MG63 (cell line): ENCODE measurements at places on chromosomes 12 and 14. TPM values are rescaled to one million over a fixed set of nuclear protein-coding genes. Genes with fewer than 3 reads are reported as not detected.

TAMALIN gene
- total RNA-seq: 1.4 and 2.0 TPM in 2 replicates

SYNJ2BP gene
- total RNA-seq: 8.9 and 9.3 TPM in 2 replicates

DNA sequence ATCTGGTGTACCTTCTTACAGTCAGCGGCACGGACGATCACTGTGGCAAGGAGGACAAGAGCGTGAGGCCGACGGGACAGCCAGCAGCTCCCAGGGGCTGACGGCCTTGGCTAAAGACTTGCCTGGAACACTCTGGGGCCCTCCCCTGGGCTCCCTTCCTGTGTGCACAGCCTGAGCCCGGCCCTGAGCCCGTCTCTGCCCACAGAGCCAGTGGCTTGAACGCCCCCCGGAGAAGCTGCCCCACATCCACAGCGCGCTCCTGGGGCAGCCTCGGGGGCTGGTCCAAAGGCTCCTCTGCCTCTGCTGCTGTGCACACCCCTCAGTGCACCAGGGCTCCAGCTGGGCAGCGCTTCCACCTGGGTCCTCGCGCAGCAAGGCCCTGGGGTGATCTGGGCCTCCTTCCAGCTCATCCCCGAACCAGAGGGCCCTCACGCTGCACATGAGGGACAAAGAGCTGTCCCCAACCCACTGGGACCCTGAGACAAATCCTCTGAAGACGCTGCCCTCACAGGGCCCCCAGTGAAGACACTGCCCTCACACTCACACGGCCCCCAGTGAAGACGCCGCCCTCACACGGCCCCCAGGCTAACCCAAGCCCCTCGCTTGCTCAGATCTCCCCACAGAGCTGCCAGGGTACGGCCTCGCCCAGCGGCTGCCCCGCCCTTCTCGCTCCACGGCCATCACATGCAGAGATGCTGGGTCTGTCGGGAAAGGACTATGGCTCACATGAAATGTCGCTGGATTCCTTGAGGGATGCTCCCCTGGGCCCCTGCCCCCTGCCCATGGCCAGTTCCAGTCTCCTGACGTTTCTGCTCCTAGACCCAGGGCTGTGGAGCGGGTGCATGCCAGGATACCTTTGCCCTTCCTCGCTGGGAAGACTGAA, 22.2 kb downstream of the AMN start:
- DNase-seq: no peak

GRCh38 chr12:130846369-130846768, 7.3 kb upstream of the STX2 start:
- no peak for DNase-seq

- no peak for DNase-seq
Measured at GRCh38 chr12:105036937-105037649, 47.2 kb downstream of the ALDH1L2 start.

DNA sequence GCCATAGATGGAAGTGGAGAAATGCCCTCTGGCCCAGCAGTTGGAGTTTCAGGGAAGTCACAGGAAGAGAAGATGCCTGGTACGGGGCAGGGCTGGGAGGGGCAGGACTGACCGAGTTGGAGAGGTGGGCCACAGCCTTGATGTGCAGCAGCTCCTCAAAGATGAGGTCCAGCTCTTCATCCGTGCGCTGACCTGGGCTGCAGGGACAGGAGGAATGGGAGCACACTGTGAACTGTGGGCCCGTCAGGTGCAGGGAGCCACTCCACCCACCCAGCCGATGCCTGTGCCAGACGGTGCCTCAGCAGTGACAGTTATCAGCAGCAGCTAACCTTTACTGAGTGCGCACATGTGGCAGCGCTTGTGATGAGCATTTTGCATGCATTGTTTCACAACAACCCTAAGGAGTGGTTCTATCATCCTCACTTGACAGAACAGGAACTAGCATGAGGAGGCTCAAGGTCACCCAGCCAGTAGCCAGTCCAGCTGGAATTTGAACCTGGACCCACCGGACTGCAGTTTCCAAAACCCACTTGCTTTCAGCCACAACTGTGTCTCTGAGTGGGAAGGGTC, 8.4 kb downstream of the RAPGEF3 start:
- no peak for DNase-seq

DNA sequence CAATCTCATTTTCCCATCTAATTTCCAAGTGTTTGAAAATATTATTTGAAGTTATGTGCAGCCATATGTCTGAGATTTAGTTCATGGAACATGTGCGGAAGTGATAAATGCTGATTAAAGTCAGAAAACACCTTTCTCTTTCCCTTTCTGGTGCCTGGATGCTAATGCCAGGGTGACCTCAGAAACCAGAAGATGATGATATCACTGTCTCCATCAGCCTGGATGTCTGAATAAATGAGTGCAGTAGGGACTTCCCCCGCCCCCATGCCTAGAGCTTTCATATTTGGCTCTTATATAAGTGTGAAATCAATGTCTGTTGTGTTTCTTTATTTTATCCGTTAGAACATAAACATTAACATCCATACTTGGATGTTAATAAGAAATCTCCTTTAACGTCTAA, 261.9 kb upstream of the LRIG3 start:
- DNase-seq: peak; percentile 6

GRCh38 chr12:6182279-6182898, 17.8 kb upstream of the CD9 start:
- DNase-seq: no peak

- DNase-seq: no peak
Measured at GRCh38 chr14:72738161-72738611, 155.7 kb downstream of the DPF3 start.

DNA sequence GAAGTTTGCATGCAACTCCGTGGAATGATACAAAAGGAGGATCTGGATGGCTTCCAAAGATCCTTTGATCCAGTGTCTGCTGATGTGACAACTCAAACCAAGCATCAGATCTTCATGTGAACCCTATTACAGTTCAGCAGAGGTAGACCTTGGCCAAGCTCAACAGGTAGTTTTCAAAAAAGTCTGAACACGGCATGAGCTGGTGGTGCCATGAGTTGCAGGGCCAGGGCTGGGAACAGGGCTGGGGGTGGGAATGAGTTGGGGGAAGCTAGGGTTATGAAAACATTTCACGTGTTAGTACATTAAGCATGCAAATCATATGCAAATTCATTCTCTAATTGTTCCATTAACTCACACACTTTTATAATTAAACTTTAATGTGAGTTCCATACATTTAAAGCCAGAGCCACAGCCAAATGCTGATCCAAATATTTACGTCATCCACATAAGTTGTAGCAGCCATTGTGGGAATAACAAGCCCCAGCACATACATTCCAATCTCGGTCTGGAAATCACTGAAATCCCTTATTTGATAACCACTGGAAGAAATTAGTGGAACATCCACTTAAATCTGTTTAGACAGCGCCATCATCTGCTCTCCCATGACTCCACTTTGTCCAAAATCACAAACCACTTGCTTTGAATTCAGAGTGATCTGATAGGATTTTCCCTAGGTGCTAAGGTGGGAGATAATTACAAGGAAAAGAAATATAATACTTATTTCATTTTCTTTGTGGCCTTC, 158.5 kb downstream of the APAF1 start:
- DNase-seq: no peak
